ENCODE measurements at places on chromosomes 7 and 10.

DNA sequence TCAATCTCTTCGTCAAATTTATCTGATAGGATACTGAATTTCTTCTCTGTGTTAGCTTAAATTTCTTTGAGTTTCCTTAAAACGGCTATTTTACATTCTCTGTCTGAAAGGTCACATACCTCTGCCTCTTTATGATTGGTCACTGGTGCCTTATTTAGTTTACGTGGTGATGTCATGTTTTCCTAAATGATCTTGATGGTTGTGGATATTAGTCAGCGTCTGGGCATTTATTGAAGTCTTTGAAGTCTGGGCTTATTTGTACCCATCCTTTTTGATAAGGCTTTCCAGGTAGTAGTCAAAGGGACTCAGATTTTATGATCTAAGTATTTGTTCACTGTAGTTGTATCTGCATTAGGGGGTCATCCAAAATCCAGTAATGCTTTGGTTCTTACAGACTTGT lies 1407.5 kb upstream of the LRRTM3 start:
- no peak for DNase-seq

GRCh38 chr7:80428161-80429054 lies 83.5 kb downstream of the GNAT3 start:
- peak; percentile 90 for DNase-seq

- DNase-seq, result no peak
These were observed 238.0 kb upstream of the FOXK1 start for GRCh38 chr7:4444106-4444505.

DNA sequence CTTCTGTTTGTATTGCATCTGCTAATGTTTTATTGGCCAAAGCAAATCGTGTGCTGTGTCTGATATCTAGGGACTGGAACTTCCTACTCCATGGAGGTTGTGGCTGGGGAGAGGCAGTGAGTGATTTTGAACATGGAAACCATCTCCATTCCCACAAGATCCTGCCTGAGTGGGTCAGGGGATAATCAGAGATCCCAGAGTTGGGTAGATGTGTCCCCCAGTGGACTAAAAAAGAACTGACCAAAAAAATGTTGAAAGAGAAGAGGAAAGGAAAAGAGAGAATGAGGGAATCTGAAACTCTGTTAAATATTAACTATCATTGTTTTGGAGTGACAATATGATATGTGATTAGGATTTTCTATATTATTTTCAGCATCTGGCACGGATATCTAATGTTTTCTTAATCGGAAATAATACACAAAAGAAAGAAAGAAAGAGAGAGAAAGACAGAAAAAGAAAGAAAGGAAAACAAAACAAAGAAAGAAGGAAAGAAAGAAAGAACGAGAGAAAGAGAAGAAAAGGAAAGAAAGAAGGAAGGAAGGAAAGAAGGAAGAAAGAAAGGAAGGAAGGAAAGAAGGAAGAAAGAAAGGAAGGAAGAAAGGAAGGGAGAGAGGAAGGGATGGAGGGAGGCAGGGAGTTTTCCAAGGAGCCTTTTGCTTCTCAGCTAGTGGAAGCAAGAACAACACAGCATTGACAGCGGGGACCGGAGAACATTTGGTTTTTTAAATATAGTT lies 638.5 kb downstream of the CCSER2 start:
- no peak for DNase-seq

GRCh38 chr10:49768329-49768728 lies 6.2 kb upstream of the OGDHL start:
- no peak for DNase-seq

DNA sequence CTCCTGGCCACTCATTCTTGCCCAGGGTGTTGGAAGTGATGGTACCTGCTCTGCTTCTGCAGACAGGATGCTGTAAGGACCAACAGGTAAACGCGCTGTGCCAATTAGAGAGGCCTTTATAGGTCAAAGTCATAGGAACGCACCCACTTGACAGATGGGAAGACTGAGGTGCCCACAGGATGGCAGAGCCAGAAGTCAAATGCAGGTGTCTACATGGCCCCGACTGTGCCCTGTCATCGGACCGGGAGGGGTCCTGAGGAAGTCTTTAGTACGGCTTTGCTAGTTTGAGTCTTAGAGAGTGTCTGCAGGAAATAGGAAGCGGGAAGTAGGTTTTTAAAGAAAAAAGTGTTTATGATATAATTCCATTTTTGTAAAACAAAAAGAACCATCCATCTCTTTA lies 57.3 kb downstream of the HK1 start:
- no peak for DNase-seq

DNA sequence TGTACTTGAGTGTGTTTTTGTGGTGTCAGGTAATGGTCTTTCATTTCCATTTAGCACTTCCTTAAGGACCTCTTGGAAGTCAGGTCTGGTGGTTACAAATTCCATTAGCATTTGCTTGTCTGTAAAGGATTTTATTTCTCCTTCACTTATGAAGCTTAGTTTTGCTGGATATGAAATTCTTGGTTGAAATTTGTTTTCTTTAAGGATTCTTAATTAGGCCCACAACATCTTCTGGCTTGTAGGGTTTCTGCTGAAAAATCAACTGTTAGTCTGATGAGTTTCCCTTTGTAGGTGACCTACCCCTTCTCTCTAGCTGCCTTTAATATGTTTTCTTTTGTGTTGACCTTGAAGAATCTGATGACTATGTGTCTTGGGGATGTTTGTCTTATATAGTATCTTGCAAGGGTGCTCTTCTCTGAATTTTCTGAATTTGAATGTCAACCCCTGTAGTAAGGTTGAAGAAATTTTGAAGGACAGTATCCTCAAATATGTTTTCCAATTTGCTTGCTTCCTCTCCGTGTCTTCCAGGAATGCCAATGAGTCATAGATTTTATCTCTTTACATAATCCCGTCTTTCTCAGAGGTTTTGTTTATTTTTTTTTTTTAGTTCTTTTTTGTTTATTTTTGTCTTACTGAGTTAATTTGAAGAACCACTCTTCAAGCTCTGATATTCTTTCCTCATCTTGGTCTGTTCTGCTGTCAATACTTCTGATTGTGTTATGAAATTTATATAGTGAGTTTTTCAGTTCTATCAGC lies 70.2 kb downstream of the SLC39A12 start:
- no peak for DNase-seq

GRCh38 chr7:108007261-108007660 lies 4.3 kb upstream of the LAMB1 start:
- DNase-seq, result no peak

Measured in HAP-1 (cell line).